ENCODE measurements at places on chromosomes 16 and 17.

DNA sequence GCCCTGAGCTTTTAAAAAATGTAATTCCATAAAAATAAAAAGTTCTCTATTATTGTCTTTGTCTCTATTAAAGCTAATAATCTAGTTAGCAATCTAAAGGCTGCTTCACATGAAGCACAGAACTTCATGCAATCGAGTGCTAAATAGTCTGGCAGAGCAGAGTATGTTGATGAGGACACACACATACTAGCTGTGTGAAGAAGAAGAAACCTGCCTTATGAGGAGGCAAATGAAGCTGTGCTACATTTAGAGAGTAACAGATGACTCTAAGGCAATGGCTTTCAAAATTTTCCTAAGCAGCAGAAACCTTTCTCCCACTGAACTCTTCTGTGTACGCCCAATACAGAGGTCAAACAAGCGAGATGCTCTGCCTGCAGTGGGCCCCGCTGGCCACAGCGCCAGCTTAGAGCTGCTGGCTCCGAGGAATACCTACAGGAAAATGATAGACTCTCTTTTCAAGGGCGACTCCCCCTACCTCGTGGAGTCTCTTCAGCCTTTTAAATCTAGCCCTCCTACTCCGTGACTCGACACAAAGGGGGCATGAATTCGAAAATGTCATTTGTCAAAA lies 39.2 kb downstream of the GNA13 start:
- no peak for DNase-seq

GRCh38 chr16:30535106-30535776 lies 583 bp upstream of the ZNF747 start:
- peak; percentile 48 for DNase-seq

DNA sequence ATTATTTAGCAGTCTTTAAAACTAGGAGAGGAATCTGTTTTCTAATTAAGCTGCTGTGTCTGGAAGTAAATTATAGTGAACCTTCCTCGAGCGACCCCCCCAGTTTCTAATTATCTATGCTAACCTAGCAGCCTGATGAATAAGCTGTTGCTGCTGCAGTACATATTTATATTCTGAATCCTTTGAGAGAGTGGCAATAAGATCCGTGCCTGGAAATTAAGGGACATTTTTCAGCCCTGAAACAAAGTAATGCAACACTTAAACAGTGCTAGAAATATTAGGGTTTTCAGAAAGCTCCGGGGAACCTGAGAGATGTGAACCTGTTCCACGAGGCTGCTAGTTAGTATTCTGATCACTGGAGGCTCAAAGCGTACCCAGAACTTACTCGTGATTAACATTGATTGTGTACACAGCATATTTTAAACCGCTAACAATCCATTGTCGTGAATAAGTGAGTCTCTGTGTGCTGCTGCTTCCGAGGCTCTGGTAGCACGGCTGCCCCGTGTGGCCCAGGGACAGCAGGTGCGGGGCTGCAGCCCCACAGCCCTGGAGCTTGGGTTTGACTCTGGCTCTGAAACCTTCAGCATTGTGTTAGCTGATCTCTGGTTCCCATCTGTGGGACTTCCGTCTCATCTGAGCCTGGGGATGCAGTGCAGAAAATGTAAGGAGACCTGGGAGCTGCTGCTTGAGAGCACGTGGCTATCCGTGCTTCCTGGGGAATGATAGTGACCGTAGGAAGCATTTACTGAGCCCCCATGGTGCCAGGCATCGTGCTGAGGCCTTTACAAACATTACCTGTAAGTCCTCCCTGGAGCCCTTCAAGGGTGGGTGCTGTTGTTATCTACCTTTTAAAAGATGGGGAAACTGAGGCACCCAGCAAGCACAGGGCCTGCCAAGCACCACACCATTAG lies 190.9 kb upstream of the CHMP6 start:
- no peak for DNase-seq

DNA sequence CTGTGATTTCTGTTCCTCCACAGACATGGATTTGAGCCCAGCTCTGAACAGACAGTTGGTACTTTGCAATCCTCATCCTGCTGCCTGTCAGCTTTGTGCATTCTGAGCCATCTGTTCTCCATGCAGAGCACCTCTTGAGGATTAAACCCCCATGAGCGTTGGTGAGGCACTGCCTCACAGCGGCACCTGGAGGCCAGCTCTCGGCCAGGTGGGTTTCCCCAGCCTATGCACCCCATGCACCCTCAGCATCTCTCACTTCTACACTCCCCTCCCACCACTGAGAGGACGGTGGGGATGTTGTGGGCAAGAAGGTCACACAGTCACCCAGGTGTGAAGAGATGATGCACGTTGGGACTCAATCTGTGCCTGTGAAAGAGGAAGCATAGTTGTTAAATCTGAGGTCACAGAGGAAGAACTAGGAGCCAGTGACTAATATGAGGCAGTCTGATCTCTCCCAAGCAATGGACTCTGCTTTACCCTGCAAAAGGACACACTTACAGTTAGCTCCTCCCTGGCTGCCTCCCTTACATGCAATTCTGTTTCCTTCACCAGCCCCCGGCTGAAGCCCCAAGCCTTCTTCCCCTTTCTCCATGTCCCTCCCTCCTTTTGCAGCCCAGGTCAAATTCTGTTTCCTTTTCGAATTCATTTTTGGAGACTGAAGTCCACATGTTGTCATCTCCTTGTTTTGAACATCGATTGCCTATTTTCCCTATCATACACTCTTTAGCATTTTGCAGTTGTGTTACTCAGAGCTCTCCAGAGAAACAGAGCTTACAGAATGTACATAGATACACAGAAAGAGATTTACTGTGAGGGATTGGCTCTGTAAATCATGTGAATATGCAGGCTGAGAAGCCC lies 58.5 kb downstream of the HS3ST3B1 start:
- no peak for DNase-seq

- no peak for DNase-seq
Observed at GRCh38 chr17:48998587-48999440, 1.6 kb downstream of the IGF2BP1 start.

GRCh38 chr17:27463235-27463677 lies 7.0 kb downstream of the KSR1 start:
- no peak for DNase-seq

DNA sequence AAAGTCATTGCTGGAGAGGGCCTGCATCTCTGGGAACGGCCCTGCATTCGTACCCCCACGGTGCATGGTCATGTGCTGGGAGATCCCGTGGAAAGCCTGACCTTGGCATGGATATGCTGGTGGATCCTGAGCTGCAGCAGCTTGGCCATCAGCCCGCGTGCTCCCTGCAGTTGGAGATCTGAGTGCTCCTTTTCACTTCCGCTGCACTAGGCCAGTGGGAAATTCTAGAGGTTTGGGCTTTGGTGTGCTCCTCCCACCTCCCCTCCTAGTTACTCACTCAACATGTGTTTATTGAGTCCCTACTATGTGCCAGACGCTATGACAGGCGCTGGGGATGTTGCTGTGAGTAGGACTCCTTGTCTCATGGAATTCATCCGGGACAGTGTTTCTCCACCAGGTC lies 91.1 kb downstream of the RGS9 start:
- DNase-seq, result no peak

DNA sequence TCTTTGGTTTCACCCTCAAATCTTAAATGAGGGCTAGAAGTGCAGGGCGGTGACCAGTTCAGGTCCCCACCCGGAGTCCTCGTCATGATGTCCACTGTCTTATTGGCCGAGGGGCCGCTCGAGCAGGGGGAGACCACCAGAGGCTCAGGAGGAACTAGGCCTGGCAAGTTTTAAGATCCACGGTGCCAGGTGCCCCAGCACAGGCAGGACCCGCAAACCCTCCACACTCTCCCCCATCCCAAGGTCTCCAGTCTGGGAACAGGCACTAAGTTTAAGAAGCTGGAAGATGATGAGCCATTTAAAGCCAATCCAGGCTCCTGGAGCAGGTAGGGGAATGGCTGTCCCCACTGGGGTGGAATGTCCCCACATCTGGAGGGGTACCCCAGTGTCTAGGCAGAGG lies 4.1 kb downstream of the DLX3 start:
- no peak for DNase-seq

DNA sequence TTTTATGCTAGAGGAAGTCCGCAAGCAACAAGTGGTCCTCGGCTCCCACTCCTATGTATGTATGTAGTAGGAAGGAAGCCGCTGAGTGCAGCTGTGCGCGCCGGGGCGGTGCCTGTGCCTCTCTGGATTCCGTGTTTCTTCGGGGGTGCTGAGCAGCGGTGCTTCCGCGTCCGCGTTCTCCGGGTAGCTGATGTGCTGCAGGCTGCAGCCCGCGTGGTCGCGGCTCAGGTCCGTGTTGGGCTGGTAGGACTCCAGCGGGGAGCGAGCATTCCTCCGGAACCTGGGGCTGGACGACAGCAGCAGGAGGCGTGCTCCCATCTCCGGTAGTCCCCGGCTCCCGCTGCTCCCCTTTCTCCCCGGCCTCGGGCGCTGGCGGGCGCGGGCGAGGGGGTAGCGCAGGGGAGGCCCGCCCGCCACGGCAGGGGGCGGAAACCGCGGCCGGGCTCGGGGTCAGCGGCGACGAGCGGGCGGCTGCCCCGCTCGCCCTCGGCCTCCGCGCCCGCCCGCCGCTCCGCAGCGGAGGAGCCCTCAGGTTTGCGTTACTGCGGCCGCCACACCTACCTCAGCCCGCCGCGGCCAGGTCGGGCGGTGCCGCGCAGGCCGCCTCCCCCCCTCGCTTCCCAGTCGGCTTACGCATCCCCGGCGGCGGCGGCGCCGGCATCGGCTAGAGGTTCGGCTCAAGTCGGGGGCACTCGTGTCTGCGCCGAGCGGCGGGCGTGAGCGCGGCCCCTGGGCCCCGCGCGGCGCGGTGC lies 487 bp downstream of the C17orf67 start:
- no peak for DNase-seq

DNA sequence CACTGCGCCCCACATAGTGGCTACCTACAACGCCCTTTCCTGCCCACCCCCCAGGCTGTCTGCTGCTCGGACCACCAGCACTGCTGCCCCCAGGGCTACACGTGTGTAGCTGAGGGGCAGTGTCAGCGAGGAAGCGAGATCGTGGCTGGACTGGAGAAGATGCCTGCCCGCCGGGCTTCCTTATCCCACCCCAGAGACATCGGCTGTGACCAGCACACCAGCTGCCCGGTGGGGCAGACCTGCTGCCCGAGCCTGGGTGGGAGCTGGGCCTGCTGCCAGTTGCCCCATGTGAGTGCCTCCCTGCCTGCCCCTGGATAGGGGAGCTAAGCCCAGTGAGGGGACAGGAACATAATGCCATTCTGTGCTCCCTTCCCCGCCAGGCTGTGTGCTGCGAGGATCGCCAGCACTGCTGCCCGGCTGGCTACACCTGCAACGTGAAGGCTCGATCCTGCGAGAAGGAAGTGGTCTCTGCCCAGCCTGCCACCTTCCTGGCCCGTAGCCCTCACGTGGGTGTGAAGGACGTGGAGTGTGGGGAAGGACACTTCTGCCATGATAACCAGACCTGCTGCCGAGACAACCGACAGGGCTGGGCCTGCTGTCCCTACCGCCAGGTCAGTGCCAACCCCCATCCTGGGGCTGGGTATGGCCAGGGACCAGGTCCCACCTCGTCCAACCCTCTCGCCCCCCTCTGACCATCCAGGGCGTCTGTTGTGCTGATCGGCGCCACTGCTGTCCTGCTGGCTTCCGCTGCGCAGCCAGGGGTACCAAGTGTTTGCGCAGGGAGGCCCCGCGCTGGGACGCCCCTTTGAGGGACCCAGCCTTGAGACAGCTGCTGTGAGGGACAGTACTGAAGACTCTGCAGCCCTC lies 7.1 kb downstream of the GRN start:
- DNase-seq, result no peak

GRCh38 chr17:35893751-35894150 lies 13.6 kb upstream of the CCL5 start:
- no peak for DNase-seq

GRCh38 chr16:3610698-3611145 lies 684 bp downstream of the SLX4 start:
- no peak for DNase-seq

DNA sequence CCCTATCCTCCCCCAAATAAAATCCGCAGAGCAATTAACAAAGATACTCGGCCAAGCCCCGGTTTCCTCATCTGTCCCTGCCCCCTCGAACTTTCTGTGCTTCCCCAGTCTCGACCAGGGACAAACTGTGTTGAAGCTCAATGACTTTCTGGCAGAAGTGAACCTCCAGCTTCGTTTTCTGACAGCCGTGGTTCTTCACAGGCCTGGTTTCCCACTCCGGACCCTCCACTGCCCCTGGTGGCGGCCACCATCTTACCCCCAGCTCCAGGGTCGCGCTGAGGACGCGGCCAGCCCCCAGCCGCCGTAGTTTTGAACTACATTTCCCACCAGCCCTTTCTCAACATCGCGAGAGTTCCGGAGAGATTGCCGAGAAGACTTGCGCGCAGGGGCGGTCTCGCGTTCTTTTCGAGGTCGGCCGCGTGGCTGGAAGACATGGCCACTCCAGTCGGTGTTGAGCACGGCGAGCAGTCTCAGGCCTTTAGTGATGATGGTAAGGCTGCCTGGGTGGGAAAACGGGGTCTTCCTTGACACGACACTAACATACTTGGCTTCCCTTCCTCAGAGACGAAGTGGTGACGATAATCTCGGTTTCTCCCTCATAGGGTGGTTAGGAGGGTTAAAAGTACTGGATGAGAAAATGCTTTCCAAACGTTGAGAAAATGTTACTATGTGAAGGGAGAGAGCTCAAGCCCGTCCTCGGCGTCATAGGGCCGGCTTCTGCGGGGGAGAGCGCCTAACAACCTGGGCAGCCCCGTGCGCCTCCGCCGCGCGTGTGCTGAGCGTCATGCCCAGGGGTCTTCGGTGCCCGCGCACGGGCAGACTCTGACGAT lies 17.7 kb downstream of the PRCD start:
- peak; percentile 98 for DNase-seq

DNA sequence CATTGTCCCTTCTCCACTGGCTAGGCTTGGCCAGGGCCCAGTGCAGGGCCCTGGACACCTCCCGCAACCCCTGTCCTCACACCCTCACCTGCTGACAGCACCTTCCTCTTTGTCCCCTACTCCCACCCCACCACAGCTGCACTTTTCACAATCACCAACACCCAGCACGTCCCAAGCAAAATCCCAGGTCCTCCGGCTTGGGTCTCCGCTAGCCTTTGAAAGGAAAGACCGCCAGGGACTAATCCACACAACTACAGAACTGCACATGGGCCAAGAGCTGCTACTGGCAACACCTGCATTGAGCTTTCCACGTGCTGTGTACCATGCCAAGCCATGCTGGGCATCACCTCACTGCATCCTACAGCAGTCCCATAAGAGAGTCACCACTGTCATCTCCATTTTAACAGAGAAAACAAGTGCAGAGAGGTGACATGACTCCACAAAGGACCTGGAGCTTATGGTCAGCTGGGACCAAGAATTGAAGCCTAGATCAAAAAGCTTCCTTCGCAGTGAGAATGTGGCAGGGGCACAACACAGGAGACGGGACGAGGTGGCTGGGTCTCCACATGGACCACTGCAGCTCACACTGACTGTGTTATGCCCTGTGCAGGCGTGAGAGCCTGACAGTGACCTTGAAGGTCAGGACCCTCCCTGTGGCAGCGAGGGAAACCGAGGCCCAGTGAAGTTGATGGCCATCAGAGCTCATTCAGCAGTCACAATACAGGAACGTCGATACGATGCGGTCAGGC lies 22.5 kb downstream of the FBXO31 start:
- no peak for DNase-seq

- DNase-seq, result no peak
Observed at GRCh38 chr17:9291912-9292560, 270.7 kb downstream of the NTN1 start.

GRCh38 chr17:66466840-66467367 lies 164.5 kb downstream of the PRKCA start:
- no peak for DNase-seq

GRCh38 chr16:22621586-22622155 lies 111.0 kb downstream of the NPIPB5 start:
- no peak for DNase-seq
